Ovary (tissue), 10 donors: ENCODE measurements at places on chromosomes 1 and 21.
A peak's percentile ranks its signal among the peaks of the same experiment; 100 is the strongest.

- DNase-seq: no peak
- no peak overlapping the region for H3K4me3 ChIP-seq
- H3K36me3 ChIP-seq: no peaks in the 10 kb centered on the region
- H3K4me1 ChIP-seq: no peaks in the 10 kb centered on the region
Observed at GRCh38 chr1:50098591-50099021, 10.1 kb upstream of the ELAVL4 start.

DNA sequence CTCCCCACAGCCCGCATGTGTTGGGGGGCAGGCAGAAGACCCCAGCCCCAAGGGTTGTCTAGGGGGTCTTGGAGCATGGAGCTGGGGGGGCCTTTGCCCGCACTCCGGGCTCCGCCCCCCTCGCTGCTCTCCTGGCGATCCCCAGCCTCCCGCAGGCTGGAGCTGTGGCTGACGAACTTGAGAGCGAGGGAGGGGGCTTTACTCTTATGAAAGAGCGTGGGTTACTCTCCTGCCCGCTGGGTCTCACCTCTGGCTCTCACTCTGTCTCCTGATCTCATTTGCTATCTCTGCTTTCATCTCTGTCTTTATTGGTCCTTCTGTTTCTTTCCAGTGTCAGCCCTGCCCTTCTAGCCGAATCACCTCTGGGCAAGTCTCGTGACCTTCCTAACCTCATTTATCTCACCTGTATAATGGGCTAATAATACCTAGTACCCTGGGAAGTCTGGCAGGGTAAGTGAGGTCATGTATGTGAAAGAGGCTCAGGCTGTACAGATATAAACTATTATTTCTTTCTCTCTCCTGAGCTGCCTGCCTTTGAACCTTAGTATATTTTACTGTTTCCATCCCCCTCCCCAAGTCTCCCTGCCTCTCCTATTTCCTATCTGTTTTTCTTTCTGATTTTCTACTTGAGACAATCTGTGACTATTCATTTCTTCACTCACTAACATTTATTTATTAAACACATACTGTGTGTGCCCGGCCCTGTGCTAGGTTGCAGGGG, 731 bp downstream of the EFNA4 start:
- H3K27ac ChIP-seq: peak overlapping the region; percentile 81
- no peaks in the 10 kb centered on the region for H3K36me3 ChIP-seq

- H3K4me1 ChIP-seq: no peaks in the 10 kb centered on the region
- H3K4me3 ChIP-seq: no peak overlapping the region
- no peak overlapping the region for H3K27ac ChIP-seq
- no peak for DNase-seq
Observed at GRCh38 chr1:182050481-182051448, 10.7 kb downstream of the ZNF648 start.

DNA sequence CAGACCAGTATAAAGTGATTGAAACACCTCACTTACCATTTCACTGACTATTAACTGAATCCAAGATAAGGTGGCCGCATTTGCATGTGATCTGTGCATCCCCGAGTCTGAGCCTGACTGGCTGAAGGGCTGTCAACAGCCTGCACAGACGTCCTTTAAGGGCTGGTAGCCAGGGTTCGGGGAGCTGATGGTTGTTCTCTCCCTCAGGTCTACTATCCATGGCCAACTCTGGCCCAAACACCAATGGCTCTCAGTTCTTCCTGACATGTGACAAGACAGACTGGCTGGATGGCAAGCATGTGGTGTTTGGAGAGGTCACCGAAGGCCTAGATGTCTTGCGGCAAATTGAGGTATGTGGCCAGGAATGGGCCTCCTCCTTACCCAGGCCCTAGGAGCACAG, 14.0 kb downstream of the PPIE start:
- H3K27me3 ChIP-seq: no peaks in the 10 kb centered on the region
- no peaks in the 10 kb centered on the region for H3K36me3 ChIP-seq
- H3K27ac ChIP-seq: no peak overlapping the region

DNA sequence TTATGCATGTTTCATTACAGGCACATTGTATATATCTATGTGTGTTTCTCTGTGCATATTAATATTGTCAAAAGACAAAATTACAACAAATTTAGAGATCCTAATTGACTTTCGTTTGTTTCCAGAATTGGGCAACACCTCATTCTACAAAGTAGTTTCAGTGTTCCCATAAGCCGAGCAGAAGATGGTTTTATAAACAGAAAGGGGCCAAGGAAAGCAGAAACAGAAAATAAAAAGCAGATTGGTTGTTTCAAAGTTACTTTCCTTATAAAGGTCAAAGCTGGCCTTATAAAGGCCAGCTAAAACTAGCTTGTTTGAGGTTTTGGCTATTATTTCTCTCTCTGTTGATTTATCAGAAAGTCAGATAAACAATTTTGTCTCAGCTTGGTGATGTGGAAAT, 116.2 kb upstream of the FGGY start:
- DNase-seq: no peak
- peaks cover 9% of the 10 kb centered on the region for H3K4me1 ChIP-seq
- H3K4me3 ChIP-seq: no peak overlapping the region
- no peak overlapping the region for H3K27ac ChIP-seq
- no peaks in the 10 kb centered on the region for H3K36me3 ChIP-seq
- no peaks in the 10 kb centered on the region for H3K27me3 ChIP-seq

- DNase-seq: no peak
- no peak overlapping the region for H3K27ac ChIP-seq
- H3K36me3 ChIP-seq: no peaks in the 10 kb centered on the region
Observed at GRCh38 chr1:221430152-221430960, 311.5 kb downstream of the DUSP10 start.

DNA sequence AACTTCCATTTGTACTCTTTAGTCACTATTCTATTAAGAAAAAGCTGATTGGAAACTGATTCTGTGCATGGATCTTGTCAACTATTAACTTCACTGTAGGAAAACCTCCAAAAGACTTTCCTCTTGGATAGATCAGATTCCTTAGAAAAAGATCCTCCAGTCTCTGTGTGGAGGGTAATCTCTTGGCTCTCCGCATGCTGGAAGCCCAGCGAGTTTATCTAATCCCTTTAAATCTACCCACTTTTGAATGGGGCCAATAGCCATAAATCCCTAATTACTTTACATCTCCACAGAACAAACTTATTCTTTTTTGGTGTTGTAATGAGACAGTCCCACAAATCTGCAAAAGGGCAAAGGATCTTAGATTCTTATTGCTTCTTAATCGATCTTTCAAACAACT, 1206.4 kb upstream of the ADGRL4 start:
- no peak overlapping the region for H3K4me3 ChIP-seq
- no peaks in the 10 kb centered on the region for H3K27me3 ChIP-seq
- H3K27ac ChIP-seq: no peak overlapping the region
- H3K36me3 ChIP-seq: no peaks in the 10 kb centered on the region

GRCh38 chr1:168032029-168032428, 95.2 kb upstream of the MPC2 start:
- no peaks in the 10 kb centered on the region for H3K27me3 ChIP-seq
- no peak for DNase-seq
- H3K36me3 ChIP-seq: no peaks in the 10 kb centered on the region
- peaks cover 6% of the 10 kb centered on the region for H3K4me1 ChIP-seq

DNA sequence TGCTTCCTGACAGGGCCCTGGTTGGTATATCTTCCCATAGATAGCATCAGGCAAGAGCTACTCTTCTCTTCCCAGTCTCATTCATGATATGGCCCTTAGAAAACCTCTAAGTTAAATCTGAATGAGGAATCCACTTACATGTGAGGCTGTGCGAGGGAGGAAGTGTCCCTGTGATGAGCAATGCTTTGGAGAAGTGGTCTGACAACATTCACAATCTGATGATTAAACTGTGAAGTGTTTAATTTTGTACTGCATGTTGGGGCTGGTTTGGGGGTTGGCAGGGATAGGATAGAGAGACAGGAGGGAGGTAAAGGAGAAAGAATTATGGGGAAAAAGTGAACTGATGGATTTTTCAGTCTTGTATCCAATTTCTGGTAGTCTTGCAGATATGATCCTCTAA, 421.2 kb upstream of the DAB1 start:
- no peak overlapping the region for H3K4me3 ChIP-seq
- H3K36me3 ChIP-seq: no peaks in the 10 kb centered on the region
- H3K27me3 ChIP-seq: no peaks in the 10 kb centered on the region
- no peaks in the 10 kb centered on the region for H3K4me1 ChIP-seq

DNA sequence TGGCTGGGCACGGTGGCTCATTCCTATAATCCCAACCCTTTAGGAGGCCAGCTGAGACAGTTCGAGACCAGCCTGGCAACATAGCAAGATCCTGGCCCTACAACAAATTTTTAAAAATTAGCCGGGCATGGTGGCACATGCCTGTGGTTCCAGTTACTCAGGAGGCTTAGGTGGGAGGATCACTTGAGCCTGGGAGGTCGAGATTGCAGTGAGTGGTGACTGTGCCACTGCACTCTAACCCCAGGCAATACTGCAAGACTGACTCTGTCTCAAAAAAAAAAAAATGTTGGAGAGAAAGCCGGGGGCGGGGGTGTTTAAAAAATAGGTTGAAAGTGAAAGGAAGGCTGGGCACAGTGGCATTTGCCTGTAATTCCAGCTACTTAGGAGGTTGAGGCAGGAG, 16.5 kb downstream of the CLDN19 start:
- no peaks in the 10 kb centered on the region for H3K36me3 ChIP-seq
- no peaks in the 10 kb centered on the region for H3K4me1 ChIP-seq
- no peaks in the 10 kb centered on the region for H3K27me3 ChIP-seq

DNA sequence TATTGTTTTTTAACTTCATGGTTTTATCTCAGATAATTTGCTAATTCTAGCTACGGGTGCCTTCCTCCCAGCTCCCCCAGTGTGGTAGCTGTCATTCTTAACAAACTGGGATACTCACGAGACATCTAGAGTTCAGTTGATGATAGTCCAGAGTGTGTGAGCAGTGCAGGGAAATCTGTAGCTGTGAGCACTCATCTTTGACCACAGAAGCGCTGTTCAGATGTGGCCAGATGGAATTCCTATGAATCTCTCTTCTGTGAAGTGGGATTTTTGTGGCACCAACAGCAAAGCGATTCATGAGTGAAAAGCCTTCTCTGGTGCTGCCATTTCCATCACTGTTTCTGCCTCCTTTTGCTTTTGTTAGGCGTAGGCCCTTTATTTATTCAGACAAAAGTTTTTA, 125.1 kb downstream of the NFIA start:
- H3K27me3 ChIP-seq: no peaks in the 10 kb centered on the region
- no peak overlapping the region for H3K4me3 ChIP-seq
- no peaks in the 10 kb centered on the region for H3K36me3 ChIP-seq

- no peaks in the 10 kb centered on the region for H3K27me3 ChIP-seq
- no peaks in the 10 kb centered on the region for H3K36me3 ChIP-seq
- DNase-seq: no peak
- H3K4me3 ChIP-seq: no peak overlapping the region
- no peaks in the 10 kb centered on the region for H3K4me1 ChIP-seq
- no peak overlapping the region for H3K27ac ChIP-seq
Observed at GRCh38 chr1:96520579-96520947, 201.0 kb upstream of the PTBP2 start.

DNA sequence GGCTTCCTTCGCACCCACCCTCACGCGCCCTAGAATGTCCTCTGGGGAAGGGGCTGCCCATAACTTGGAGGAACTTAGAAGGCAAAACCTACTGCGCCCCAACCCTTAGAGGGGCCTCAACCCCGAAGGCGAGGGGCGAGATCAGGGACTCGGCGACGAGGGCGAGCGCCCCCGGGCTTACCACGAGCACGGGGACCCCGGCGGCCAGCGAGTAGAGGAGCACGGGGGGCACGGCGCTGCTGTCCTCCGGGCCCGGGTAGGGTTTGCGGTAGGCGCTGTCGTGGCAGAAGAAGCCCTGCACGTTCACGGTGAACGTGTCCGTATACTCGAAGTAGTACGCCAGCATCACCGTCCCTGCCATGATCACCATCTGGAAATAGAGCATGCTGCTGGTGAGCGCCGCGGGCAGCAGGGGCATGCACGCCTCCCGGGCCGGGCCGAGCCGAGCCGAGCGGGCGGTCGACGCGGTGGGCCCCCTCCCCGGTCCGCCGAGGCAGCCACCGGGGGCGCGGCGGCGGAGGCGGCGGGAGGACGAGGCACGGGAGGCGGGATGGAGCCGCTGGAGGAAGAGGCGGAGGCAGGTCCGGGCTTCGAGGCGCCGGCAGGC, 304 bp downstream of the PLPPR5 start:
- no peaks in the 10 kb centered on the region for H3K36me3 ChIP-seq
- DNase-seq: no peak
- peaks cover 4% of the 10 kb centered on the region for H3K4me1 ChIP-seq

DNA sequence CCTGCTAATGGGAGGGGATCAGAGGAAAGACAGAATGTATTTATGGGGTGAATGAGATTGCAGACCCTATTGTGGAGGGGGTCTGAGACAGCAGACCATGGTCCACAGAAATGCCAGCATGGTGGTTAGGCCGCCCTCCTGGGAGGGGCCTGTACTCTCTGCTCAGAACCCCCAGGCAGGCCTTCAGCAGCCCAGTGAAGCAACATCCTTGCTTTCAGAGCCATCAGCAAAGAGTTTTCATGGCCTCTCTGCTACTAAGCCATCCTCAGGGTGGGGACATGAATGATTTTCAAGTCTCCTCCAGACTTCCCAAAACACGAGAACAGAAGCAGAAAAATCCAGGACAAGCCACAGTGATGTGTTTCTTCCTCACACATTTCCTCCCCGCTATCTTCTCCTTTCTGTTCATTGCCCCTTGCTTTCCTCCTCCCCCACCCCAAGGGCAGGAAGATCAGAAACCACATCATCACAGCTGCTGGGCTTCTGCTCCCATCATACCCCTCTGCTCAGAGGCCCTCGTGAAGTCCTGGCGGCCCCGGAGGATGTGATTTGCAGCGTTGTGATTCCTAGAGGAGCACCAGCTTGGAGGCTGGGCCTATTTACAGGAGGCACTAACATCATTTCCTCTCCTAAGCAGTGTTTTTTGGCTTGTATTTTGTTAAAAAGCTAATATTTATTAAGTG, 48.0 kb downstream of the ABCA4 start:
- no peak overlapping the region for H3K27ac ChIP-seq
- DNase-seq: no peak
- no peaks in the 10 kb centered on the region for H3K27me3 ChIP-seq
- peaks cover 6% of the 10 kb centered on the region for H3K4me1 ChIP-seq
- H3K36me3 ChIP-seq: no peaks in the 10 kb centered on the region

DNA sequence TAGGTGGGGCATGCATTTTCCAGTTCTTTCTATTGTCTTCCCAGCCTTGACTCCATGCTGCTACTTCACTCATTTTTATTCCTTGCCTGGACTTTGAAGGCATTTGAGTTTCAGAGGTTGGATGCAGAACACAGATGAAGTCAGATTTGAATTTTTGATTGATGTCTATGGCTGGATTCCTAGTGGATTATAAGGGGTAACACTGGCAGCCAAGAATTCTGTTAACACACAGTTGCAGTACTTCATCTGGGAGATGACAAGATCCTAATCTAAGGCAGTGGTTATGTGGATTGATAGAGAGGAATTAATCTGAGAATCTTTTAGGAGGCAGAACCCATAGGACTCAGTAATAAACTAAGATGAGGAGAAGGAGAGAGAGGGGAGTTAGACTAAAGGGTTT, 439.0 kb upstream of the USP24 start:
- no peaks in the 10 kb centered on the region for H3K36me3 ChIP-seq
- peaks cover 7% of the 10 kb centered on the region for H3K4me1 ChIP-seq
- H3K27ac ChIP-seq: peak overlapping the region; percentile 40

- H3K27ac ChIP-seq: no peak overlapping the region
- no peak overlapping the region for H3K4me3 ChIP-seq
- no peaks in the 10 kb centered on the region for H3K36me3 ChIP-seq
- no peaks in the 10 kb centered on the region for H3K27me3 ChIP-seq
- peaks cover 19% of the 10 kb centered on the region for H3K4me1 ChIP-seq
- no peak for DNase-seq
Observed at GRCh38 chr21:44992608-44993031, 52.8 kb downstream of the SLX9 start.
